Prostate gland (tissue), 2 donors: ENCODE measurements at places on chromosomes 3 and 15. TPM values are rescaled to one million over a fixed set of nuclear protein-coding genes. Genes with fewer than 3 reads are reported as not detected.

- no peaks in the 10 kb centered on the region for H3K27me3 ChIP-seq
- H3K27ac ChIP-seq = no peak overlapping the region
- H3K36me3 ChIP-seq = no peaks in the 10 kb centered on the region
- no peak overlapping the region for H3K4me3 ChIP-seq
Measured at GRCh38 chr3:32302601-32303398, 64.3 kb downstream of the CMTM8 start.

- no peaks in the 10 kb centered on the region for H3K4me1 ChIP-seq
- no peak for DNase-seq
- H3K27me3 ChIP-seq = no peaks in the 10 kb centered on the region
- H3K4me3 ChIP-seq = no peak overlapping the region
- H3K36me3 ChIP-seq = no peaks in the 10 kb centered on the region
Measured at GRCh38 chr3:42314411-42314810, 48.4 kb upstream of the CCK start.

DNA sequence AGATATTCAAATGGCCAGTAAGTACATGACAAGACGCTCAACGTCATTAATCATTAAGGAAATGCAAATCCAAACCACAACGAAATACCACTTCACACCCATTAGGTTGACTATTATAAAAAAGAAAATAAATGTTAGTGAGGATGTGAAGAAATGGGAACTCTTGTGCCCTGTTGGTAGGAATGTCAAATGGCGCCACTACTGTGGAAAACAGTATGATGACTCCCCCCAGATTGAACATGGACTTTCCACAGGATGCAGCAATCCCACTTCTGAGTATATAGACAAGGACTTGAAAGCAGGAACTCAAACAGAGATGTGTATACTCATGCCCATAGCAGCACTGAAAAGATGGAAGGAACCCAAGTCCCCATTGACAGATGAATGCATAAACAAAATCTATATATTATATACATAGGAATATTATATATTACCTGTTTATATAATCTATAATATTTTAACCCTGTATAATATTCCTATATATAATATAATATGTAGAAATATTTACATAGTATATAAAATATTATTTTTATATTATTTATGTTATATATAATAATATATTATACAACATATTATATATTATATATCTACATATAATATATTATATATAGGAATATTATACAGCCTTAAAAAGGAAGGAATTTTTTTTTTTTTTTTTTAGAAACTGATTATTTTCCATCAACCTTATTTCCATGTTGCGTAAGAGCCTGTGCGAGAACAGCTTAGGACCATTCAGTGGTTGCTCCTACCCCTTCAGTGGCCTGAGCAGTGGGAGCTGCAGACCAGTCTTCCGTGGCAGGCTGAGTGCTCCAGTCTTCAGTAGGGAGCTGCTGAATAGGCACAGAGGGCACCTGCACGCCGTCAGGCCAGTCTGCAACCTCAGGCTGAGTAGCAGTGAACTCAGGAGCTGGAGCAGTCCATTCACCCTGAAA is 17.6 kb upstream of the PIGZ start:
- no peaks in the 10 kb centered on the region for H3K4me1 ChIP-seq
- H3K27me3 ChIP-seq = no peaks in the 10 kb centered on the region
- H3K36me3 ChIP-seq = no peaks in the 10 kb centered on the region

GRCh38 chr3:173030273-173030672 is 110.8 kb downstream of the SPATA16 start:
- H3K27ac ChIP-seq = no peak overlapping the region
- no peaks in the 10 kb centered on the region for H3K4me1 ChIP-seq
- no peaks in the 10 kb centered on the region for H3K27me3 ChIP-seq
- no peak for DNase-seq
- H3K4me3 ChIP-seq = no peak overlapping the region

Gene SHF
- 11.2 TPM for total RNA-seq

GRCh38 chr3:100030346-100030745 is 84.0 kb downstream of the FILIP1L start:
- no peaks in the 10 kb centered on the region for H3K27me3 ChIP-seq
- H3K4me1 ChIP-seq = no peaks in the 10 kb centered on the region
- H3K4me3 ChIP-seq = no peak overlapping the region
- no peaks in the 10 kb centered on the region for H3K36me3 ChIP-seq

Gene DPP8
- 39.6 TPM for total RNA-seq

Gene SEMA3G
- 7.6 TPM for total RNA-seq

DNA sequence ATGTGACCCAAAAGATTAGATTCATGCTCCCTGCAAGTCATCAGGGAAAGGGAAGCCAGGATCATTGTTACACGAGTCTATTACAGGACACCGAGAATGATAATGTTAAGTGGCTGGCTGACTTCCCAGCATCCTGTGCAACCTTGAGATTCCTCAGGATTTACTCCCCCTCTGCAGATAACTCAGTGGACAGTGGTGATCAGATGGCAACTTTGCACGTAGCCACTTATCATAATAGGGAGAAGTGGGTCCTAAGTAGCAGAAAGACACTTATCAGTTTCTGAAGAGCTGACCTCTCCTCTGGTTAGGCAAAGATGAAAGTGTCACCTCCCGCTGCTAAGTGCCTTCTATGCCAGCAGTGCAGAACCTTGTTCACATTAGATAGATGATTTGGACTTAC is 6.7 kb upstream of the TMPRSS7 start:
- no peaks in the 10 kb centered on the region for H3K36me3 ChIP-seq
- no peak overlapping the region for H3K4me3 ChIP-seq
- no peak for DNase-seq
- no peaks in the 10 kb centered on the region for H3K4me1 ChIP-seq

GRCh38 chr3:153137626-153138025 is 24.4 kb upstream of the RAP2B start:
- no peaks in the 10 kb centered on the region for H3K36me3 ChIP-seq
- H3K27ac ChIP-seq = no peak overlapping the region
- no peak for DNase-seq
- H3K4me1 ChIP-seq = no peaks in the 10 kb centered on the region
- H3K27me3 ChIP-seq = no peaks in the 10 kb centered on the region

DNA sequence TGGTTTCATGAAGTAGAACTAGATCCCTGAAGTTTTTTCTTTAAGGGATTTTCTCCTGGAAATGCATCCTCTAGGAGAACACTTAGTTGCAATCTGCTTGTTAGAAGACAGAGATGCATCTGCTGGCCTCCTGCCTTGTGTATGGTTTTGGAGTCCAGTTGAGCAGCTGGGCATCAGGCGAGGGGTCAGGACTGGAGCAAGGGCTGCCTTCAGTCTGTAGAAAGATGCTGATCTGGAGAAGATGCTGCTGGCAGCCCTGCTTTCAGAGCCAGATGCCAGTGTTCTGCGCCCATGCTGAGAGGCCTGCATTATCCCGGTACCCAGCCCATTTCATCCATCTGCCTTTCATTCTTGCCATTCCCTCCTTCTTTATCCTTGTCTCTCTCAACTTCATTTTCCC is 77.4 kb downstream of the CHCHD6 start:
- H3K4me3 ChIP-seq = no peak overlapping the region
- H3K4me1 ChIP-seq = no peaks in the 10 kb centered on the region
- no peaks in the 10 kb centered on the region for H3K27me3 ChIP-seq
- no peak overlapping the region for H3K27ac ChIP-seq
- no peak for DNase-seq

DNA sequence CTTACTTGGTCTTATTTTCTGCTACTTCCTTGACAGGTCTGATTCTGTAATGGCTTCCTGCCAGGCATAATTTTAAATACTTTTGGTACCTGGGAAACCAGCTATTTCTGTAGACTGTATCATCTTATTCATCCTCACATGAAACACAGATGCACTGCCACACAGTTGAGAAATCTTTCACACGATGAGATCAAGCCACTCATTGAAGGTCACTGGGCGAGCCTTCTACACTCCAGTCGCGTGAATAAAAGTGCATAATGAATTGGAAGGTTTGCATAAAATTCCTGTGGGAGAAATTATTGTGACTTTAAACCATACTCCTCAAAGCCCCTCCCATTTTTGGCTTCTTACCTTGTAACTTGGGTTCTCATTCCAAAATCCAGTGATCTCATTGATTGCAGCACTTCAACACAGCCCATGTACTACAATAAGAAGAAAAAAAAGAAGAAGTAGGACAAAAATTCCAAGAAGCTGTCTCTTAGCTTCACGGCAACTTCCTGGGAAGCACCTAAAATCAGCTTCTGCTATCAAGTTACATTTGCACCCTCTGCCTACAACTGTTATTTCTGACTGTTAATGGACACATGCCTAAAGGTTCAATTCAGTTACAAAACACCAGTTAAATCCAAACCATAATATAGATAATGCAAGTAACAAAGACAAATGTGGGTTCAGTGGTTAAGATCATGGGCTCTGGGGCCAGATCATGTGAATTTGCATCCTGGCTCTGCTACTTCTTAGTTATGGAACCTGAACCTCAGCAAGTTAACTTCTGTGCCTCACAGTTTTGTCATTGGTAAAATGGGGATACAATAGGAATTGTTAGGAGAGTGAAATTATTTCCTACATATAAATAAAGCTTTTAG is 39.0 kb downstream of the SHC4 start:
- H3K4me3 ChIP-seq = no peak overlapping the region
- H3K36me3 ChIP-seq = no peaks in the 10 kb centered on the region
- no peaks in the 10 kb centered on the region for H3K4me1 ChIP-seq
- no peak overlapping the region for H3K27ac ChIP-seq

Gene TPRG1
- total RNA-seq = 4.7 TPM

DNA sequence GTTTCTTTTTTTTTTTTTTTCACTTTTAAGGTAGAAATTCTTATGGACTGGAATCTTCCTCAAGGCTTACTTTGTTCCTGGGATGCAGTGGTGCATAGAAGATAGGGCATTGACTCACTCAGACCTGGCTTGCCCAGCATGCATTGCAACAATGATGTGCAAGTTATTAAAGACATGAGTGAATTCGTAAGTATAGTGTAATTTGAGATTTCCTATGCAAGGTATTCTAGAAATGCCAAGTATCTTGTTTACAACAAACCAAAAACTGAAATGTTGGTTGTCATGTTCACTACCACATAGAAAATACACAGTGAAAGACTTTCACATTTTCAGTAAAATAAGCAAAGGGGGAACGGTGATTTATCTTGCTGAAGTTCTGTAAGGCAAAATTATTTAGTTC is 56.5 kb upstream of the FNDC3B start:
- H3K4me1 ChIP-seq = no peaks in the 10 kb centered on the region
- H3K27ac ChIP-seq = no peak overlapping the region
- no peaks in the 10 kb centered on the region for H3K36me3 ChIP-seq
- no peak overlapping the region for H3K4me3 ChIP-seq
- no peak for DNase-seq

Gene CCDC13
- total RNA-seq = 6.5 TPM

DNA sequence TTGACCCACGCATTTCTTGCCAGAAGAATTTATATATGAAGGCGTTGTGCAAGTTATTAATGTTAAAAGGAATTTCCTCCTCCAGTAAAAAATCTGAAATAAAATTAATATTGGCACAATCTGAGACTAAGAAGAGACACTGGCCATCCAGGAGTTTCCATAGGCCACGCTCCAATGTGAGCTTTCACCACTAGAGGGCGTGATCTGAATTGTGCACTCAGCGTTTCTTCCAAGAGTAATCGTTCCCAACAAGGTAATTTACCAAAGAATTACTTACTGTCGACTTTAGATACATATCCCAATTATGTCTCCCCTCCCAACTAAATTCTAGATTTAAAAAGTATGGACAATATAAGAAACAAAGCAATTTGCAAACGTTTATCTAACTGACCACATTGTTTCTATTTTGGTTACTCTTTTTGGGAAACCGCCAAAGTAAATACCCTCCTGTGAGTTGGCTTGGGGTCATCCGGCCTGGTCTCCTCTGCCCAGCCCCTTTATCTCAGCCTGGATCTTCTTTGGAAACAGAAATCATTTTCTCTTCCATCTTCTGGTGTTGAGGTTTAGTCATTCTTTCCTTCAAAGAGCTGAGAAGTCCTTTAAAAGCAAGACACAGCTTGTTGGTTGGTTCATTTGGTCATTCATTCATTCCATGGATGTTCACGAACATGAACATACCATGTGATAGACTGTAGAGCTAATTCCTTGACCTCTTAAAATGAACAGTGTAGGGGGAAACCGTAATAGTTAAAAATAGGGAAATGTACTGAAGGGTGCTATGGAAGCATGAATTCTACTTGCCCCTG is 26.2 kb downstream of the POLR2M start:
- peak; percentile 31 for DNase-seq
- no peak overlapping the region for H3K27ac ChIP-seq
- H3K4me3 ChIP-seq = no peak overlapping the region
- H3K27me3 ChIP-seq = no peaks in the 10 kb centered on the region

Gene EIF5A2
- 3.1 TPM for total RNA-seq

GRCh38 chr3:183845608-183846288 is 20.4 kb upstream of the MAP6D1 start:
- DNase-seq = no peak
- peak overlapping the region; percentile 45 for H3K27ac ChIP-seq
- H3K27me3 ChIP-seq = no peaks in the 10 kb centered on the region
- no peak overlapping the region for H3K4me3 ChIP-seq

Gene CA12
- total RNA-seq = 9.5 TPM

DNA sequence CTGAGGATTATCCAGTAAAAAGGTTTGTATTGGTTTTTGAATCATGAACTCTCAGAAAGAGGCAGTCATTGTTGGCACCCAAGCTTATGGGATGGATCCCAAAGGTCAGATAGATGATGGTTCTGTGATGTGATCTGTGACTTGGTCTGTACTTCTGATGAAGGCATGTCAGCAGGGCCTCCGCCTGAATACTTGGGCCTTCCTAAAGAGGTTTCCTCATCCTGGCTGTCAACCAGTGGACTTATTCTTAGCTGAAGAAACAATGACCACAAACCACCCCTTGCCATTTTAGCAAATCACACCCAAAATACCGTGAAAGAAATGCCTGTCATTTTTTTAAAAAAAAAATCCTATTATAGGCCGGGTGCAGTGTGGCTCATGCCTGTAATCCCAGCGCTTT is 48.2 kb upstream of the SLC9A9 start:
- no peak overlapping the region for H3K4me3 ChIP-seq
- no peak overlapping the region for H3K27ac ChIP-seq
- DNase-seq = no peak
- H3K4me1 ChIP-seq = no peaks in the 10 kb centered on the region
- H3K27me3 ChIP-seq = no peaks in the 10 kb centered on the region
- H3K36me3 ChIP-seq = no peaks in the 10 kb centered on the region

Gene PPP4R2
- 29.6 TPM for total RNA-seq
